ENCODE measurements at places on chromosomes 6 and 20.

GRCh38 chr6:11403035-11403601 lies 134.4 kb upstream of the TMEM170B start:
- ATAC-seq = peak; percentile 47

- no peak for ATAC-seq
These were observed at the start of gene RAET1E for GRCh38 chr6:149897855-149898744. Gene RAET1E, minus strand, starts transcription at chr6:149898113. Its CDS starts 7,212 bp downstream, at chr6:149890901.

DNA sequence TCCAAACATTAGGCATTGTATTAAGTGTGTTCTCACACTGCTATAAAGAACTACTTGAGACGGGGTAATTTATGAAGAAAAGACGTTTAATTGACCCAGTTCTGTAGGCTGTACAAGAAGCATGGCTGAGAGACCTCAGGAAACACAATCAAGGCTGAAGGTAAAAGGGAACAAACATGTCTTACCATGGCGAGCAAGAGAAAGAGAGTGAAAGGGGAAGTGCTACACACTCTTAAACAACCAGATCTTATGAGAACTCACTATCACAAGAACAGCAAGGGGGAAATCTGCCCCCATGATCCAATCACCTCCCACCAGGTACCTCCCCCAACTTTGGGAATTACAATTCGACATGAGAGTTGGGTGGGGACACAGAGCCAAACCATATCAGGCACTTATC lies 86.6 kb upstream of the TOP1 start:
- ATAC-seq = no peak

- no peak for ATAC-seq
These were observed 227.4 kb downstream of the LRFN2 start for GRCh38 chr6:40359808-40360207.

DNA sequence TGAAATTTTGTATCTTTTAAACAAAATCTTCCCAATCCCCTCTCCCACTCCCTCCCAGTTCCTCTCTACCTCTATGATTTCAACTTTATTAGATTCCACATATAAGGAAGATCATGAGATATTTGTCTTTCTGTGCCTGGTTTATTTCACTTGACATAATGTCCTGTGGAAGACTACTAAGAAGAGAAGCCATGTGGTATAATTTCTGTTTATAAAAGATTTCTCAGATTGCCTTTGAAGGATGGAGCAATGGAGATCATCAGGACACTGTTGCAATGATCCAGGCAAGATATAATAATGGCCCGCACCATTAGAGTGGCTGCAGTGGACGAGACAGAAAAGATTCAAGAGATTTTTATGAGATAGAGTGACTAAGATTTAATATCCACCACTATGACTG lies 13.1 kb downstream of the NRSN1 start:
- ATAC-seq = no peak

- ATAC-seq = peak; percentile 16
These were observed 31.2 kb upstream of the SPTLC3 start for GRCh38 chr20:12977328-12978125.

- no peak for ATAC-seq
These were observed 29.4 kb downstream of the DUSP22 start for GRCh38 chr6:321536-322258.

GRCh38 chr6:48067886-48068277 lies 43.1 kb downstream of the PTCHD4 start:
- no peak for ATAC-seq

DNA sequence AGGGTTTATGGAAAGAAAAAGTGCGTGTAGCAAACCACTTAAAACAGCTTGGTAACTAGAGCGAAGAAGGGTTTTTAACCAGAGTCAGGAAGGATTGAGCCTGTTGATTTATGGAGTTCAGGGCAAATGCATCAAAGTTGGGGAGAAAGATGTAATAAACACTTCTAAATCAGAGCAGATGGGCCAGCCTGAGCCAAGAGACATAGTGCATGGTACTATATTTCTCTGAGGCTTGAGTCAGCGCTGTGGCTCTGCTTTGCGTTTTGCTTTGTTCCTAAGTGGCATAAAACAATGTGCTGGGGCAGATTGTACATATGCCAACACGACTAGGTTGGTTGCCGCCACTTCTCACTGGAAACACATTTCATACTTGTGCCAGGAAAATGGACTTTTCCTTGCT lies 111.3 kb downstream of the BCKDHB start:
- ATAC-seq = no peak

GRCh38 chr6:10429638-10430427 lies 15.0 kb upstream of the TFAP2A start:
- ATAC-seq = no peak

DNA sequence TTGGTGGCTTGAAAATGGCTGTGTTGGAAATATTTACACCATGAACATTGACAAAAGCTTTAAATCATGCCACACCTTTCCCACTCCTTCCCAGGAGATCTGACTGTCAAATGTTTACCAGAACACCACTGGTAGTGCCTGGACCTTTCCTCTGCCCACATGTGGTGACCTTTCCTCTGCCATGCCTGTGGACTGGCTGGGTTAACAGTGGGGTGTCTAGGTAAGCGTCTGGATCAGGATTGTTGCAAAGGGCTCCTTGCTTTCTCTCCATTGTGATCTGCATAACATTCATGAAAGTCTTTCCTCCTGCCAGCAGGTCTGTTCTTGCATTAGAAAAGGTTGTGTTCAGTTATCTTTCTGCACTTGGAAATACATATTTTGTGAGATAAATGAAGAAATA lies 572.7 kb downstream of the DHX35 start:
- no peak for ATAC-seq

DNA sequence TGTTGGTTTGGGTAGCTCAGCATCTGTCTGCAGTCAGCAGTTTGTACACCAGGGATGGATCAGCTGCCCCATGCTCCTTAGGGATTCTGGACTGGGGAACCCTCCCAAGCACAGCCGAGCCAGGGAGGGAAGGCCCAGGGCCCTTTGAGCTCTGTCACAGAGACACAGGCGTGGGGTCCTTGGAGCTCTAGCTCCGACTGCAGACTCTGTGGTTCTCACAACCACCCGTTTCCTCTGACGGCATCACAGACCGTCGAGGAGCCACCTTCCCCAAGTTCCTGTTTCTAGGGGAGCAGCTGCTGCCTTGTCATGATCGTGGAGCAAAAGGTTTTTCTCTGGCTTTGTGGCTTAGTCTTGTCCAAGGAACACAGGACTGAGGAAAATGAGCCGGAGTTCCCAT lies at the start of gene SLA2:
Gene SLA2 (minus strand): TSS at position 199 of the 400 bp plus-strand sequence. CDS start 4,861 bp downstream, outside the sequence.
- peak; percentile 91 for ATAC-seq

GRCh38 chr6:7008451-7008988 lies 99.2 kb upstream of the RREB1 start:
- ATAC-seq = no peak

- no peak for ATAC-seq
These were observed 3.4 kb upstream of the TNXB start for GRCh38 chr6:32112431-32112980.

- ATAC-seq = no peak
These were observed 610.4 kb downstream of the RFPL4B start for GRCh38 chr6:112957536-112957916.

- no peak for ATAC-seq
These were observed 43.3 kb downstream of the DUSP22 start for GRCh38 chr6:335572-335971.

GRCh38 chr6:16774437-16774836 lies 13.2 kb upstream of the ATXN1 start:
- ATAC-seq = no peak

DNA sequence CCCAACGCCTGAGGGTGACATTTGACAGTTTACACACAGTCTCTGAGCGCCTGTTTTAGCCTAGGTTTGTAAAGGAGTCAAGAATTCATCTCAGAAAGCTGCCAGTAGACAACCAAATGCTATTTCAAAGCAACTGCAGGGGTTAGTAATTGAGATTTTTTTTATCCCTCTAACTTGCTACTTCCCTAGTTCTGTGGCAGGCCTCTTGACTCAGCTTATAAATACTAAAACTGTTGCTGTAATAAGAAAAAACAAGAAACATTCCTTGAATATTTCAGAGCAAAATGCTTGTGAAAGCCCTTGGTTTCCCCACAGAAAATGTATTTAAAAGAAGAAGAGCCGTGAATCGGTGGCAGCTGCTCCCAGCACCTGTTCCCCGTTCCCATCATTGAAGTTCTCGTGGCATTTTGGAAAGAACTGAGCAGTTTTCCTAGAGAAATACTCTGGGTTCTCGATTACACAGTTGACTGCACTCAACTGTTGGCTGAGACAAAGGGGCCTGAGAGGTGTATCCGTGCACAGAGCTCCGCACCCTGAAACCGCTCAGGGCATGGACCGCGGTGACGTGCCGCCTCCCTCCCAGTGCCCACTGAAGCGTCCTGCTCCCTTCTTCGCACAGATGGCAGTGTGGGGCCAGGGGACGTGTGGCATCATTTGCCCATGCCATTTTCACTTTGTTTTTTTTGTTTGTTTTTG lies 20.9 kb downstream of the DLL1 start:
- no peak for ATAC-seq
